ENCODE measurements at places on chromosomes 2 and 18.

DNA sequence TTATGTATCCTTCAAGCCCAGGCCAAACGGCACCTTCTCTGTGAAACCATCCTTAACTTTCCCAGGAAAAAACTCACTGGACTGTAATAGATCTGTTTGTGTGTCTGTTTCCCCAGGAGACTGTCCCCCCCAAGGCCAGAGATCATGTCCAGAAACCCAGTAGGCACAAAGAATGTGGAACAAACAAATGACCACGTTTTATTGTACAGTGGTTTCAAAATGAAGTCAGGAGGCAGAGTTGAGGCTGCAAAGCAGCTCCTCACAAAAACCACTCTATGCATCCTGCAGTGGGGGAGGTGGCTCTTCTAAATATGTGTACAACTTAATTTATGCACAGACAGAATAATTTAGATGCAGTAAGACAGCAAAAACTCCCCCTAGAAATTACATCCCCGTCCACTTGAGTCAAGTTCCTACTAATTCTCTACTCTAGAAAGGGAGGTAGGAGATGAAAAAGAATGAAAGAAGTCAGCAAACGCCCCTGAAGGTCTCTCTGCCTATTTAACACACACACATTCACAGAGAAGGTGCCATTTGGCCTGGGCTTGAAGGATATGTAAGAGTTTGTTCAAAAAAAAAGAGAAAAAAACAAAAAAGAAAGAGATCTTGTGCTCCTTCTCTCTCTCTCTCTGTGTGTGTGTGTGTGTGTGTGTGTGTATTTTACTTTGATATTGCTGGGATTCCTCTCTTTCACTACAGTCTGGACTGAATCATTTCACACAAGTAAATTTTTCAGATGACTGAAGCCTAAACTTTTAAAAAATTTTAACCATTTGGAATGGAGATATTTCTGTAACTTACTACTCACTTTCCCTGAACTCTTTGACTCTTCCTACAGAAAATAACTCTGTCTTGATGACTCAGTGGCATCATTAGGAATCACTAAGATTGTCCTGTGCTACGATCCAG is 19.5 kb downstream of the BCL2 start:
- DNase-seq, result no peak

DNA sequence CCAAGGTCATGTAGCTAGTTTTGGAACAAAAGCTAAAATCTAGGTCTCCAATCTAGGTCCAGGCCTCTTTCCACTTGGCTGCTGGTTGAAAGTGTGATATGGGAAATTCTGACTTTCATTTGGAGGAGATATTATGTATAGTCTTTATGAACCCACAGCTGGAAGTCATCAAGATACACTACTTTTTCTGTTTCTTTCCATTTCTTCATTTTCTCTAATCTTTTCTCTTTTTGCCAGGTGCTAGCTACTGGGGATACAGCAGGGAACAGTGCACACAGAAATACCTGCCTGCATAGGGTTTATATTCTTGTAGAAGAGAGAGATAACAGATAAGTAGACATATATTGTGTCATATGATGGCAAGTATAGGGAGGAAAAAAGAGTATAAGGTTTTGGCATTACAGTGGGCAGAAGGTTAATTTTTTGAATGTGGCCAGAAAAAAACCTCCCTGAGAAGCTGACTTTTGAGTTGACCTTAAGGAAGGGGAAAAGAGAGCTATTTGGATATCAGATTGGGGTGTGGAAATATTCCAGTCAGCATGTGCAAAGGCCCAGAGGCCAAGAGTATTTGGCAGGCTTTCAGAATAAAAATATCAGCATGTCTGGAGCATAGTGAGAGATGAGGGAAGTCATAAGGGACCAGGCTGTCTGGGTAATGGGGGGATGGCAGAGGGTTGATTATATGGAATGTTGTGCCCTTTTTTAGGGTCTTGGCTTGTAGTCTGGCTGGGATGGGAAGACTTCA is 15.6 kb downstream of the IL1R1 start:
- no peak for DNase-seq

DNA sequence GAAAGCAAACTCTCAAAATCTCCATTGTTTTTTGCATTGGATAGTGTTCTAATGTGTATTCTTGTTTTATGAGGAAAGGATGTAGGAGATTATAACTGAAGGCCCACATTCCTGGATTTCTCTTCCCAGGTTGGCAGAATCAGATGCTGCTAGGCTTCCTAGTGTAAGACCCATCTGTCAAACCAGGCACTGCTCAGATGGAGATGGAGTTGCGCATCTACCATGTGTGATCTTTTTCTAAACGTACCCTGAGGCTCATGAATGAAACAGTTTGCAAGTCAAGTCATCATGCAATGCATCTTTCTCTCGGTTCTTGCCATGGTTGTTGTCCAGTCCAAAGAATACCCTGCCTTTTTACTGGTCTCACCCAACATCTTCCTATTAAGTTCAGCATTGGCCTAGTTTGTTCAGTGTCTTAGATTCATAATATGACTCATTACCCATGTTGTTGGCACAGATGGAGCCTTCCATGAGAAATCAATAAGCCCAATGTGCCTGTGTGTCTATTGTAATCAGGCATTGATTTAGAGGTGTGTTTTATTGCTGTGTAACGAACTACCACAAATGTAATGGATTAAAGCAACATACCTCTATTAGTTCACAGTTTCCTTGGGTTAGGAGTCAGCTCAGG is 127.4 kb downstream of the NYAP2 start:
- DNase-seq, result no peak

DNA sequence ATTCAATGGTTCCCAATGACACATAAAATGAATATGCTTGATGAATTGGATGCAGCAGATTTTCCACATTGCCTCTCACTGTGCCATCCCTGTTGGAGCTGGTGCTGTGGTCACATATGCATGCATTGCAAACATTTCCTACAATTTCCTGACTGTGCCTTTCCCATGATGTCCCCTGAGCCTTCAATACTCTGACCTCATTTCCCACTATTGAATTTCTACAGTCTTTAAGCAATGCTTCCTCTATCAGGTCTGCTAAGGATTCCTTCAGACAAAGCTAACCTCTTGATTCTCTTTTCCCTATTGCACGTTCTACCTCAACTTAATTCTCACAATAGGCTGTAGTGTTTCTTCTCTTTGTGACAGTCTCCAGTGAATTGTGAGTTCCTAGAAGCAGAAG is 342.5 kb upstream of the CRIM1 start:
- no peak for DNase-seq

GRCh38 chr18:64294967-64295366 is 146.1 kb upstream of the LINC00305 start:
- no peak for DNase-seq

DNA sequence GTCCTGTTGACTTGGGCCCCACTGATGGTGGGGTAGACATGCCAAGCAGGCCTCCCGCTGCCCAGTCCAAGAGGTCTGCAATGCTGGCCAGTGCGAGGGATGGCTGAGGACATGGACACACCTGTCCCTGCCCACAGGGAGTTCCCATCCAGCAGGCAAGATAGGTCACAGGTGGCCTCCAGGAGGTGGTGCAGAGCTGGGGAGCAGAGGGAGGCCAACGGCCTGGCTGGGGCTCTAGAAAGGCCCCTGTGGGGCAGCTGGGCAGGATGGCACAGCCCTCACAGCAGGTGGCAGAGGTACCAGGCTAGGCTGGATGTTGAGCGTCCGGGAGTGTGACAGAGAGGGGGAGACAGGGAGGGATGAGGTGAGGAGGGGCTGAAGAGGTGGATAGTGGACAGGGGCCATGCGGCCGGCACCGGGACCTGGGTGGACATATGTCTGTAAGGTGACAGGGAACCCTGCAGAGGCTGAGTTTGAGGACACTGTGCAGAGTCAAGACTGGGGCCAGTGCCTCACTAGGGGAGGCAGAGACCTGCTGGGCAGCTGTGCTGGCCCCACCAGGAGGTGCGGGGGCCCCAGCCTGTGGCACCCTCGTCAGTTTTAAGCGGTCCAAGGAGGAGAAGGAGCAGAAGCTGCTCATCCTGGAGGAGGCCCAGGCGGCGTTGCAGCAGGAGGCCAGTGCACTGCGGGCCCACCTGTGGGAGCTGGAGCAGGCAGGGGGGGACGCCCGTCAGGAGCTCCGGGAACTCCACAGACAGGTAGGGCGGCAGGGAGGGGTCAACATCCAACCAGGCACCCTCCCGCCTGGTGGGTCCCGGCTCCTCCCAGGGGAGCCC is 34.3 kb upstream of the SNED1 start:
- DNase-seq, result no peak

GRCh38 chr18:40197711-40198110 is 1757.3 kb upstream of the PIK3C3 start:
- DNase-seq, result no peak

- DNase-seq, result no peak
Measured at GRCh38 chr2:167681234-167682015, 566.0 kb downstream of the STK39 start.

DNA sequence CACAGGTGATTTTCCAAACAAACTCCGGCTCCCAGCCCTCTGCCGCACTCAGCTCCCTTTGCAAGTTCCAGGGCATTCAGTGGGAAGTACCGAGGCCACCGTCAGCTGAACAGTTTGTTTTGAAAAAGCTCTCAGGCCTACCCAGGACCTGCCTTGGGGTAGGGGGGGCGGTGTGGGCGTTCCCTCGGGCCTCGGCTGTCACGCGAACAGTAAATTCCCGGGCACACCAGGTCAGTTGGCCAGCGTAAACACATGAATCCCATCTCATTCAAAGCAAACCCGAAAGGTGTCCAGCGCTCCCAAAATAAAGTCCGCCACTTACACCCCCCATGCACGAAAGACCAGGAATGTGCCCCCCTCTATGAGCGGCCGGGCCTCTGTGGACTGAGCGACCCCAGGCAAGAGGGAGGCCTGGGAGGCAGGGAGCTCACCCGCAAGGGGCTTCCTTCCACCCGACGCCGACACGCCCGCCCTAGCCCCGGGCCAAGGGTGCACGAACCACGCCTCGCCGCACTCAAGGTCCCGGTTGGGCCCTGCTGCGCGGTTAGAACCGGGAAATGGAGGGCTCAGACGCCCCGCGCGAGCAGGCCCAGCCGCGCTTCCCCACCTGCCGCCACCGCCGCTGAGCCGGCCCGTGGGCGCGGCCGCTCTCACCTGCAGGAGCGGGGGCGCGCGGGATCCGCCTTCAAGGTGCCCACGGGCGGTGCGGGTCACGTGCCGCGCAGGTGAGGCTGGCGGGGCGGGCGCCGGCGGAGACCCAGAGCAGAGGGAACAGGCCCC is at the start of gene WDSUB1:
TSS of gene WDSUB1 (minus strand) at position 775 of the 780 bp plus-strand sequence. CDS start 3,634 bp downstream, outside the sequence.
- peak; percentile 57 for DNase-seq

DNA sequence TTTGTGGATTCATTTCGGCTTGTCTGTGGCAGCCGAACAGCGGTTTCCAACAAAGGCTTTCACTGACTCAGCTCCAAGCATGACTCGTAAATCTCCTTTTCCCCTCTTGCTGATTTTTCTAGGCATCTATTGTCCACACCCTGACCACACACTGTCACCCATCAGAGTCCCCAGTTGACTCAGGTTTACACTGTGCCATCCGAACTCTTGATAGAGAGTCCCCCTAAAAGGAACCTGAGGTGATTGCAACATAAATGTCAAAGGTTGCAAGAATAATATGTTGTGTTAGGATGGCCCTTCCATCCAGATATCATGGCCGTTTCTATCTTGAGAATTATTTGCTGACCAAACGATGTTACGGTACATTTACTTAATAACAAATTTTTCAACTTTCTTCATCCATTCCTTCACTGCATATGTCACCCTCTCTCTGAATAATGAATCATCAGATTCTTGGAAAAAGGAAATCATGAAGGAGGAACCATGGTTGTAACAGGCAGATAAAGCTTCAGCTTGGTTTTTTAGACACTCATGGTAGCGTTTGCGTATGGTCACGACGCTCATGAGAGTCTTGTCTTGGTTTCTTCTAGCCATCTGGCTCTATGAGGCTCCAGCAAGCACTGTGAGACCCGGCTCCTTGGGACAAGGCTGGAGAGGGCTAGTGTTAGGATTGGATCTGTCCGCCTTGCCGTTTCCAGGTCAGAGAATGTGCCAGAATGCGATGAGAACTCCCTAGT is 72.1 kb downstream of the NPAS2 start:
- no peak for DNase-seq

DNA sequence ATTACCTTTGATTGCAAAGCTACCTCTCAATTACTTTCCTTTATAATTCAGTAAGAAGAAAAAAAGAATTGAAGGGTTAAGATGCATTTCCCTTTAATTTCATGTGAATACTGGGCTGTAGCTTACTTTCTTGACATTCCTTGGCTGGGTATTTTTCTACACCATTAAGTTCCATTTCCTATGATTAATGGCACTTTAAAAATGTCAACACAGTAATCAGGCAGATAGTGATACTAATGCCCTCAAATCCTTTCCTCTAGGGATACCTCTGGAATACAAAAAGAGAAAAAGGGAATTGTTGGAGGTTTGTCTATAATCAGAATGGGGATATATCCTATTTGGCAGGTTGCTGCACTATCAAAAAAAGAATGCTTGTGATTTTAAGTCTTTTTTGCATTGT is 216.9 kb downstream of the SRBD1 start:
- DNase-seq, result no peak

GRCh38 chr2:8799004-8799403 is 38.4 kb downstream of the KIDINS220 start:
- no peak for DNase-seq

- DNase-seq, result no peak
Measured at GRCh38 chr2:117359266-117359914, 455.1 kb upstream of the DDX18 start.

GRCh38 chr2:236717729-236718128 is 148.1 kb downstream of the ACKR3 start:
- DNase-seq, result no peak

- no peak for DNase-seq
Measured at GRCh38 chr2:39142904-39143605, 22.2 kb upstream of the SOS1 start.

DNA sequence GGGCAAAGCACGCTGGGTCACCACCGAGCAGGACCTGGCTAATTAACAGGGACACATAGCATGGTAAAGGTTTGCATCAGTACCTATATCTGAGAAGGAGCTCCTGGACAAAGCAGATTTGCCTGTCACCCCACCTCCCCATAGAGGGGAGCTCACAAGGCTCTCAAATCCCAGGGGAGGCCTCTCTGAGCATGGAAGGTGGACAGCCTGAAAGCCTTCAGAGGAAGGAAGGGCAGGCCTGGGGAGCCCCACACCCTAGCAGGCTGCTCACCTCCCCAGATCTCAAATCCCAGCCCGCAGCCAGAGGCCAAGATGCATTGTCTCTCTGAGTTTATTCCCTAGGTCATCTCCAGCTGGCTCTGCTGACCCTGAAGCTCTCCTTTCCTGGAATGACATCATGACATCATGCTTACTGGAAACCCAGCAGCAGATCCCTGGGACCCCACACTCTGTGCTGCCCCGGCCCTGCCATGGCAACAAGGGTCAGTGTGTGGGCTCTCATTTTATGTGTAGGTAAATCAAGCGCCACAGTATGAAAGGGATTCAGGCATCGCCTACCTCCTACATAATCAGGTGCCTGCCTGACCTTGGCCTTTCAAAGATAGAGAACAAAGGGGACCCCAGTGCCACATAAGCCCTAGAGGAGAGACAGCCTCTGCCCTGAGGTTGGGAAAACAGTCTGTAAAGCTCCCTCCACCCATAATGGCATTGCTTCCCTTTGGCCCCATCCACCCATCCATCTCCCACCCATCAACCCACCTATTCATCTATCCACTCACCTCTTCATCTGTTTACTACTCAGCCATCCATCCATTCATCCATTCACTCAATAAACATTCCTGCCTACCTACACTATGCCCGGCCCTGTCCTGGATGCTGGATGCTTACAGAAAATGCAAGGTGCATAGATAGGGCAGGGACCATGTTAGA is 15.7 kb upstream of the TEX51 start:
- no peak for DNase-seq

GRCh38 chr2:183926433-183926832 is 671.9 kb upstream of the ZNF804A start:
- no peak for DNase-seq

GRCh38 chr2:184215745-184216144 is 382.6 kb upstream of the ZNF804A start:
- no peak for DNase-seq
